ENCODE measurements at places on chromosomes 16 and 17. TPM values are rescaled to one million over a fixed set of nuclear protein-coding genes. Genes with fewer than 3 reads are reported as not detected.

The NUDT7 gene
- polyA plus RNA-seq = 30.2 TPM

- H3K4me3 ChIP-seq = no peak overlapping the region
- DNase-seq = no peak
- peaks cover 2% of the 10 kb centered on the region for H3K4me1 ChIP-seq
- no peaks in the 10 kb centered on the region for H3K27me3 ChIP-seq
- H3K27ac ChIP-seq = no peak overlapping the region
- H3K36me3 ChIP-seq = no peaks in the 10 kb centered on the region
Measured at GRCh38 chr16:53947642-53948041, 243.7 kb downstream of the FTO start.

GRCh38 chr17:17114592-17115225 is 72.5 kb downstream of the MPRIP start:
- H3K4me3 ChIP-seq = no peak overlapping the region
- H3K36me3 ChIP-seq = no peaks in the 10 kb centered on the region
- no peak overlapping the region for H3K27ac ChIP-seq
- H3K4me1 ChIP-seq = peaks cover 18% of the 10 kb centered on the region
- H3K27me3 ChIP-seq = no peaks in the 10 kb centered on the region

DNA sequence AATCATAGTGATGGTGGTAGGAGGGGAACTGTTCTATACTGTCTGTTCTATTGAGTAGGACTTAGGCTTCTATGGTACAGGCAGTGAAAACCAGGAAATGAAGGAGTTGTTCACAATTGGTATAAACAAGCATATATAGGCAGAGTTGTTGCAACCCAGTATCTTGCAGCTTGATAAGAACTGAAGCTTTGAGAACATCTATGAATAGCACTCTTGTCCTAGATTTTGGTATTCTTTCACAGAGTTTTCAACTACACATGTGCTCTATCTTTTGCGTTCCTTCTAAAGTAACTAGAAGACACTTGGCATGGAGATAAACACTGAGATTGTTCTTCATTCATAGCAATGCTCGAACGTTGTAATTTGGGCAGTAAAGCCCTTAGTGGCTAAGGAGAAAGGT is 91.8 kb downstream of the KCNJ2 start:
- no peaks in the 10 kb centered on the region for H3K27me3 ChIP-seq
- H3K4me1 ChIP-seq = no peaks in the 10 kb centered on the region
- H3K36me3 ChIP-seq = no peaks in the 10 kb centered on the region
- no peak overlapping the region for H3K4me3 ChIP-seq
- no peak for DNase-seq

DNA sequence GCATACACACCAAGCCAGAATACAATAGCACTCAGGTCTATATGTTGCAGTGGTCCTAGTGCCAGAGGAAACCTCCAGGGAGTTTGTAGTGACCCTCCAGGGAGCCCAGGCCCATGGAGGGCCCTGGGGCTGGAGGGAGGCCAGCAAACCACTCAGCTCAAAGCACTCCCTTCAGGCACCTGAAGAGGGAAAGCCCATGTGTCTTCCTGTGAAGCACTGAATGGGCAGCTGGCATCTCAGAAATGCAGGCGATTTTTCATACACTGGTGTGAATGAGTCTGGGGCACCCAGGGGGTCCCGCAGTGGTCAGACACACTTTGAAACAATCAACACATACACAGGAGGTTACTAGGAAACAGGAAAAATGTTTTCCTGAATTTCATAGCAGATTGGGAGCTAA is 12.8 kb downstream of the TBC1D26 start:
- no peak for DNase-seq
- no peaks in the 10 kb centered on the region for H3K36me3 ChIP-seq
- H3K4me1 ChIP-seq = no peaks in the 10 kb centered on the region
- no peak overlapping the region for H3K4me3 ChIP-seq
- H3K27ac ChIP-seq = no peak overlapping the region

The ZNF747 gene
- 6.2 TPM for polyA plus RNA-seq

DNA sequence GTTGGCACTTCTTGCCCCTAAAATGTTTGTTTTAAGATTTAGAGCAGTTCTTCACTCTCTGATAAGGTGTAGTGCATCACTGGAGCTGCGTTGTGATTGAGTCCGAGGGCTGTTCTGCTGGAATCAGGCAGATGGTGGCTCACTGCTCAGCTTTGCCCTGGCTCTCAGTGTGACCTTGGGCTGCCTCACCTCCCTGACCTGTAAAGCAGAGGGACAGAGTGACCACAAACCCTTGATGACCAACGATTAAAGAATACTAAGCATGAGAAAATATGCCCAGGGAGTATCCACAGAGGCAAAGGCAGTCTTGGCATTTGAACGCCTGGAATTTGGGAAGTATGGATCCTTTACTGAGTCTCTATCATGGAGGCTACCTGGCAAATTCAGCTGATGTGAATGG is 18.1 kb downstream of the CMIP start:
- no peaks in the 10 kb centered on the region for H3K27me3 ChIP-seq
- peaks cover 10% of the 10 kb centered on the region for H3K4me1 ChIP-seq
- H3K36me3 ChIP-seq = no peaks in the 10 kb centered on the region
- no peak overlapping the region for H3K27ac ChIP-seq

- no peaks in the 10 kb centered on the region for H3K27me3 ChIP-seq
- no peak overlapping the region for H3K4me3 ChIP-seq
- no peaks in the 10 kb centered on the region for H3K36me3 ChIP-seq
Measured at GRCh38 chr16:30628628-30629540, 18.7 kb upstream of the ZNF689 start.

GRCh38 chr16:9412915-9413264 is 321.4 kb downstream of the HAPSTR1 start:
- no peak overlapping the region for H3K27ac ChIP-seq
- DNase-seq = no peak
- H3K4me1 ChIP-seq = peaks cover 4% of the 10 kb centered on the region
- no peak overlapping the region for H3K4me3 ChIP-seq

The MFAP4 gene
- 4.9 TPM for polyA plus RNA-seq

DNA sequence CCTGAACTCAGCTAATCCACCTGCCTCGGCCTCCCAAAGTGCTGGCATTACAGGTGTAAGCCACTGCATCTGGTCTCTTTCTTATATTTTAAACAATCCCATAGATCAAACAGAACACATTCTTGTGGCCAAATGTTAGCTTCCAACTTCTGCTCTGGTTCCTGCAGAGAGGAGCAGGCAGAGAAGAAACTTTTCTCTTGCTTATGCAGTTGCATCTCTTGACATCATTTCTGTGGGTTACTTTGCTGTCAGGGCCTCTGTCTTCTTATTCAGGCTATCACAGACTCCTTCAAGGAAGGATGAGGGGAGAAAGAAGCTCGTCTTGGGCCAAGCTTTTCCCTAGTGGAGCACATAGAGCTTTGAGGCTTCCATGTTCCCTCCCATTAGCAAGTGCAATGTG is 7.8 kb downstream of the HSD17B2 start:
- DNase-seq = no peak
- no peaks in the 10 kb centered on the region for H3K27me3 ChIP-seq
- no peak overlapping the region for H3K27ac ChIP-seq
- peaks cover 11% of the 10 kb centered on the region for H3K4me1 ChIP-seq
- H3K4me3 ChIP-seq = no peak overlapping the region

DNA sequence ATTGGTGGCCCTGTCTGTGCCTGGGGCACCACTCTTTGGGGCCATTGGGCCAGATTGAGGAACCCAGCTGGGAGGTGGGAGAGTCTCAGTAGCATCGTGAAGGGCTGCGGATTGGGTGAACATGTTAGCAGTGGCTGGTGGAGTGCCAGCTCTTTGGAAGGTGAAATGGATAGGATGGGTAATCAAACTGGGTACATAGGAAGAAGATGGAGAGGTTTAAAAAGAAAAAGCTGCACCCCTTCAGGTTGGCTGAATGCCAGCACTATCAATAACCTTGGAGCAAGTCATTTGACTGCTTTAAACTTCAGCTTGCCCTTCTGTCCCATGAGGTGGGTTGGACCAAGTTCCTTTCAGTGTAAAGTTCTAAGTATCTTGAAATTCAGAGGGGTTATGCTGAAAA is 95.0 kb downstream of the RPTOR start:
- peaks cover 3% of the 10 kb centered on the region for H3K36me3 ChIP-seq
- no peaks in the 10 kb centered on the region for H3K27me3 ChIP-seq
- DNase-seq = no peak
- no peak overlapping the region for H3K4me3 ChIP-seq

The TP53TG3 gene
- polyA plus RNA-seq = not detected

The RFFL gene
- polyA plus RNA-seq = 20.0 TPM

The MYO19 gene
- 8.7 TPM for polyA plus RNA-seq

DNA sequence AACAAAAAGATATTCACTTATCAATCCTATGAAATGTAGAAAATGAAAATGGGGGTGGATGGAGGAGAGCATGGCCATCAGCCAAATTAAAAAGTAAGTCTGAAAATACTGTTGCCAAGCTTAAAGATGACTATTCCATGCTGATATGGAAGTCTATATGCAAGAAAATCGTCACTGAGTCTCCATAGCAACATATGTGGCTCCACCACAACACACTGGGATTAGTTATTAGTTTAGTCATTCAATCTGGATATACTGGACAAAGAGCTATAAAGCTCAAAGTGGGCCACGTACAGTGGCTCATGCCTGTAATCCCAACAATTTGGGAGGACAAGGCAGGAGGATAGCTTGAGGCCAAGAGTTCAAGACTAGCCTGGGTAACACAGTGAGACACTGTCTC is 24.7 kb upstream of the PSMD7 start:
- peaks cover 6% of the 10 kb centered on the region for H3K4me1 ChIP-seq
- no peak overlapping the region for H3K27ac ChIP-seq
- H3K4me3 ChIP-seq = no peak overlapping the region
- no peak for DNase-seq
- H3K27me3 ChIP-seq = no peaks in the 10 kb centered on the region
- no peaks in the 10 kb centered on the region for H3K36me3 ChIP-seq

The ATP2A3 gene
- 1.8 TPM for polyA plus RNA-seq

- no peak overlapping the region for H3K27ac ChIP-seq
- H3K27me3 ChIP-seq = no peaks in the 10 kb centered on the region
- no peak for DNase-seq
- peaks cover 7% of the 10 kb centered on the region for H3K36me3 ChIP-seq
- peaks cover 16% of the 10 kb centered on the region for H3K4me1 ChIP-seq
- H3K4me3 ChIP-seq = no peak overlapping the region
Measured at GRCh38 chr17:17491031-17491471, 5.1 kb downstream of the RASD1 start.

DNA sequence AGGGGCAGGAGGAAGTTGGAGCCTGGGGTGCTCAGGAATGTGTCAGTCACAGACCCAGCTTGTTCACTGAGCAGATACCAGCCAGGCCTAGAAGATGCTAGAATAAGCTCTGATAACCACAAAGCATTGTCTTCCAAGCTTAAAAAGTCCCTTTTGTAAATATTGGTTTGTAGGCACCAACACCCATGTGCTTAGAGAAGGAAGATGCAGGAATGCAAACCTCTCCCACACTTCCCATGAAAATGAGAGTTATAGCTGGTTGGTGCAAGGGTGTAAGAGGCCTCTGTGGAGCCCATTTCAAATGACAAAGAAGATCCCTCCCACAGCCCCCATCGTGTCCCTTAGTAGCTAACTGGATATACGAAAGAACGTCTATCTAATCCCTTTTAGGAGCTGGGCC is 210.3 kb downstream of the C16orf78 start:
- no peaks in the 10 kb centered on the region for H3K27me3 ChIP-seq
- no peaks in the 10 kb centered on the region for H3K36me3 ChIP-seq
- no peak for DNase-seq

DNA sequence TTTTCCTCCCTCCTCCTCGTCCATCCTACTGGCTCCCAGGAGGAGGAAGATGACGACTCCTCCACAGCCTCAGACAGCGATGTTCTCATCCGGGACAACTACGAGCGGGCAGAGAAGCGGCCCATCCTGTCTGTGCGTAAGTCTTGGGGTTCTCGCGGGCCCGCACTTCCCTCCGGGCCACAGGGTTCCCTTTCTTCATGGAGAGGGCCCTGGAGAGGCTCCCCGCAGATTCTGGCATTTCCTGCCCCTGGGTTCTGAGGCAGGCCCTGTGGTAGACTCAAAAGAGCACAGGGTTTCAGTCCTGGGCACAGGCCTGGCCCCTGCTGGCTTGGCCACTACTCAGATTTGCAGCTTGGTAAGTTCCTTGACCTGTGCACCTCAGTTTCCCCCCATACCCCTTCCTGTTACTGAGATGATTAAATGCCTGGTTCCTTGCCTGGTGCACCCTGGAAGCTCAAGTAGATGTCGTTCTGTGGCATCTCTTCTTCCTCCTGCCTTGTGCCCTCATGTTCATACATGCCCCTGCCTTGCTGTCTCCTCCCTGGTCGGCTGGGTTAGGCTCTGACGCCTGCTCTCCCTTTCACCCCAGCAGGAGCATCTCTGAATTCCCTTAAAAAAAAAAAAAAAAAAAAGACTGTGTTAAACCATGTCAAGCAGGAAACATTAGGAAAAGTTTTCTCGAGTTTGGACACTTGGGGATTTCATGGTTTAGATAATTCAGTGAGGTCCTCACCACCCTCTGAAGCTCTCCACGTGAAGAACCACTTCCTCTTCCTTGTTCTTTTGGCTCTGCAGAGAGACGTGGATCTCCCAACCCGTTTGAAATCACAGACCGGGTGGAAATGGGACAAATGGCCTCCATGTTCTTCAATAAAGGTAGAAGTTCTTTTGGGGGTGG is 14.3 kb upstream of the NAT9 start:
- H3K27ac ChIP-seq = no peak overlapping the region
- no peak for DNase-seq
- no peak overlapping the region for H3K4me3 ChIP-seq
- peaks cover 23% of the 10 kb centered on the region for H3K36me3 ChIP-seq
- no peaks in the 10 kb centered on the region for H3K27me3 ChIP-seq
- no peaks in the 10 kb centered on the region for H3K4me1 ChIP-seq

The CRYBA1 gene
- polyA plus RNA-seq = not detected

The GUCY2D gene
- polyA plus RNA-seq = not detected

- H3K36me3 ChIP-seq = no peaks in the 10 kb centered on the region
- H3K4me1 ChIP-seq = peaks cover 48% of the 10 kb centered on the region
- peak overlapping the region; percentile 98 for H3K27ac ChIP-seq
- no peak overlapping the region for H3K4me3 ChIP-seq
- H3K27me3 ChIP-seq = no peaks in the 10 kb centered on the region
- DNase-seq = no peak
Measured at GRCh38 chr17:82108496-82108945, 10.5 kb upstream of the FASN start.

The ENO3 gene
- polyA plus RNA-seq = 117 TPM

DNA sequence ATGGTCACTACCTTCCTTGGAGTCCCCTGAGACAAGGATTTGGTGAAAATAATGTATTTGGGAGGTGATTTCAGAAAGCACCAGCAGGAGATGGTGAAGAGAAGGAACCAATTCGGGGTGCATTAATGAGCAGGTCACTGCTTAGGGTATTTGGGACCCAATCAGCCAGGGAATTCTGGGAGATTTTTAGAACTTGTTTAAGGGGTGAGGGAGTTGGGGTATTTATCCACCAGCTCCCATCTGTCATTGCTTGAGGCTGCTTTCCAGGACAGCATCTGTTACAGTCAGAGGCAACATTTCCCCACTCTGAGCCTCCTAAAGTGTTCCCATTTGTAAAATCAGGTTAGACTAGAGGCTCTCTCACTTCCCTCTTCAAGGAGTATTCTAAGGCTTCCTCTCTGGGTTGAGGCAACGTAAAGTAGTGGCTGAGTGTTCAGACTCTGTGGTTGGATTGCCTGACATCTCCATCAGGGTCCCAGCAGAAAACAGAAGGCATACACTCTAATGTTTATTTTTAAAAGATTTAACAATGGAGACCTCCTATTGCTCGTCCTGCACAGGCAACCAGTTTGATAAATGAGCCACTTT is 60.9 kb downstream of the CLEC19A start:
- no peaks in the 10 kb centered on the region for H3K4me1 ChIP-seq
- no peak overlapping the region for H3K4me3 ChIP-seq
- H3K27me3 ChIP-seq = peaks cover 3% of the 10 kb centered on the region

The C16orf96 gene
- polyA plus RNA-seq = 0.06 TPM
